Mesenteric fat pad (tissue), 1 donor: ENCODE measurements at places on chromosomes 2 and 18. TPM values are rescaled to one million over a fixed set of nuclear protein-coding genes. Genes with fewer than 3 reads are reported as not detected.

DNA sequence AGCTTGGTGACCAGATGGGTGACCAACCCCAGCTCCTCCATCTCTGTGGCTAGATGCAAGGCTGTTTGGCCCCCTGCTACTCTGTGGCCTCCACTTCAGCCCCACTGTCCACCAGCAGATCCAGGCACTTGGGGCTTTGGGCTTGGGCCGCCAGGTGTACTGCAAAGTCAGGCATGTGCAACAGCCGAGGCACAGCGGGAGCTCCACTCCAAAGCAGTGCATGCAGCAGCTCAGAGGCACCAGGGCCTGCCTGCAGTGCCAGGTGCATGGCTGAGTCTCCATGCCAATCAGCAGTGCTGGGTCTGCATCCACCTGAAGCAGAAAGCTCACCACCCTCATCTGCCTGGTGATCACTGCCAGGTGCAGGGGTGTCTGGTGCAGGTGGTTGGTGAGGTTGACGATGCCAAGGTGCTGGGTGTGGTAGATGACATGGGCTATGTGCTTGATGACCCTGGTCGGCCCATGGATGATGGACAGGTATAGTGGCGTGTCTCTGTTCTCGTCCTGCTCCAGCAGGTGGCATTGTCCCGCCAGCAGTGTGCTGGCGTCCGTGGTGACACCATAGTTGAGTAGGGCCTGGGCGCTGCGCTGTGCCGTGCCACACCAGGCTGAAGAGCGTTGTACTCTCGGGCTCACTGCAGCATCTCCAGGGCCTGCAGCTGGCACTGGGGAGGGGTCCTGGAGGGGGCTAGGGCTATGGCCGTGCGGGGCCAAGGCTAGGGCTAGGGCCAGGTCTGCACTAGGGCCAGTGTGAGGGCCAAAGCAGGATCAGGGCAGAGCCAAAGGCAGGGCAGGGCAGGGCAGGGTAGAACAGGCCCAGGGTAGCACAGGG, 1.0 kb upstream of the ANKRD62 start:
- no peak for DNase-seq

The LRRC30 gene
- total RNA-seq: not detected

DNA sequence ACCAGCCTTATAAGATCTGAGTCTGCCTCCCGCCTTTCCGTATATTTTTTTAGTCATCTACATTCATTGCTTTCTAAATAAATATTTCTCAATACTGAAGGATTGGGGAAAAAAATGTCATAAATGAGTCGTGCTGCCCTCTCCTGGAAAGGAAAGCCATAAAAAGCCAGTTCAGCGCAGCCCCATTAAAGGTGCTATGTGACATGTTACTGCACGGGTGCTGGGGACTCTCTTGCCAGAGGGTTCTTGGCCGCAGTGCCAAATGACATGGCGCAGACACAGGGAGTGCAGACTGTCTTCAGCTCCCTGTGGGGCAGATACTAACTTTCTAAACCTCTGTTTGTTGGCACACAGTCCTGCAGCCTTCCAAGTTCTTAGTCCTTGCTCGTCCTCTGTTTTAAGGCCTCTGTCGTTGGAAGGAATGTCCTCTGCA, 53.7 kb upstream of the MAP3K20 start:
- DNase-seq: no peak

DNA sequence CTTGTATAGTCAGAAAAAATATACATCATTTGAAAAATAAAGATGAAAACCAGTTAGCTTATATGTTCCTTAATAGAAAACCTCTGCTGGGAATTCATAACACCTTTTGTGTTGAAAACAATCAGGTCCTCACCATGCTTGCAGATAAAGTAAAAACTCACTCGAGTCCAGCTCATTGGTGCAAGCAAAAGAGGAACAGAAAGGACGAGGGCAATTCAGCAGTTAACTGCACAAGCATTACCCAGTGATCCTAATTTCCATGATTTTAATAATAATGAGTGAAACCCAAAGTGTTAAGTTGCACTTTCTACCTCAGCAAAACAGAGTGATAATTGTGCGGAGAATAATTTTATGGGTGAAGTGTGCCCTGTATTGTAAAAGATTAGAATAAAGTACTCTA, 839.9 kb downstream of the BCL11A start:
- DNase-seq: no peak

- no peak for DNase-seq
Measured at GRCh38 chr2:234014427-234014826, 36.1 kb upstream of the SPP2 start.

The SIX3 gene
- total RNA-seq: not detected
